Stimulated activated CD8-positive, alpha-beta memory T cell treated with anti-CD3 and anti-CD28 coated beads, Interleukin-7, amount 100 ng/mL, for 48 hours (primary cell): ENCODE measurements at places on chromosomes 4 and X.

DNA sequence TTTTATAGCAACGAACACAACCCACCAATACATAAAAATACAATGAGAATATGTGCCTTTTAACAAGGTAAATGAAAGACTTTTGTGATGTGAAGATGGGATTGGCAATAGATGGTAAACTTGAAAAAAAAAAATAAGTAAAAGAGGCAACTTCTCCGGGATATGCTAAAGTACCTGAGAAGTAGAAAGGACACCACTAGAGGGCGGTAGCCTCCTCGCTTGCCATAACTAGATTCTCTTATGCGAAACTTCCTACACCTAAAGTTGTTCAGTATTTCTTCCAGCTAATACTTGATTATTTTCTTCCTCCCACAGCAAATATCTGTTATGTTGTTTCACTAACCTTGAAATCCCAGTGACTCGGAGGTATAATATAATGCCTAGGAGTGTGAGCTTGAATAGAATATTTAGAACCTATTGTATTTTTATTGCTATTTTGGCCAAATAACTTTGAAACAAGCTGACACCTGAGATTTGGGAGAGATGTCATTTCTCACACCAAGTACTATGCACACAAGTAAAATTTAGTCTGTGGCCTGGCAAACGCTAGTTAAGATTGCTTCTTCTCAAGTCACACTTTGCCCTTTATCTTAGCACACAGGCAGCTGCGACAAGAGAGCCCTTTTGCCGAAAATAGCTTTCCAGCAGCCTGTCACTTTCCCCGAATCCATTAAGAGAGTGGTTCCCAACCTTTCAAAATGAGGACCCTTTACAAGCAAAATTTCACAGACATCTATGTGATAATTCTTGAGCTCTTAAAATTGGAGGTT lies 44.9 kb upstream of the PDLIM5 start:
- peak; percentile 26 for DNase-seq

DNA sequence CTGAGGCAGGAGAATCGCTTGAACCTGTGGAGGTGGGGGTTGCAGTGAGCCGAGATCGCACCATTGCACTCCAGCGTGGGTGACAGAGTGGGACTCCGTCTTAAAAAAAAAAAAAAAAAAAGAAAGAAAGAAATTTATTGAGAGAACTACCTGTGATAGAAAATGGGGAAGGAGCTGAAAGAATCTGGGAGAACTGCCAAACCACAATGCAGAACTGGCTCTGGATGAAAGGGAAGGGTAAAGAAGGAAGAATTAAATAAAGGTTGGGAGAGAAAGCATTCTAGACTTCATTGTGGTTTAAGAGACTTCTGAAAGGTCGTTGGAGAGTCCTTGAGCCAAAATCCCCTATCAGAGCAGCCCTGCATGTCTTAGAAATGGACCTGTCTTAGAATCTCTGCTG lies 567.9 kb upstream of the HTR2C start:
- no peak for DNase-seq

DNA sequence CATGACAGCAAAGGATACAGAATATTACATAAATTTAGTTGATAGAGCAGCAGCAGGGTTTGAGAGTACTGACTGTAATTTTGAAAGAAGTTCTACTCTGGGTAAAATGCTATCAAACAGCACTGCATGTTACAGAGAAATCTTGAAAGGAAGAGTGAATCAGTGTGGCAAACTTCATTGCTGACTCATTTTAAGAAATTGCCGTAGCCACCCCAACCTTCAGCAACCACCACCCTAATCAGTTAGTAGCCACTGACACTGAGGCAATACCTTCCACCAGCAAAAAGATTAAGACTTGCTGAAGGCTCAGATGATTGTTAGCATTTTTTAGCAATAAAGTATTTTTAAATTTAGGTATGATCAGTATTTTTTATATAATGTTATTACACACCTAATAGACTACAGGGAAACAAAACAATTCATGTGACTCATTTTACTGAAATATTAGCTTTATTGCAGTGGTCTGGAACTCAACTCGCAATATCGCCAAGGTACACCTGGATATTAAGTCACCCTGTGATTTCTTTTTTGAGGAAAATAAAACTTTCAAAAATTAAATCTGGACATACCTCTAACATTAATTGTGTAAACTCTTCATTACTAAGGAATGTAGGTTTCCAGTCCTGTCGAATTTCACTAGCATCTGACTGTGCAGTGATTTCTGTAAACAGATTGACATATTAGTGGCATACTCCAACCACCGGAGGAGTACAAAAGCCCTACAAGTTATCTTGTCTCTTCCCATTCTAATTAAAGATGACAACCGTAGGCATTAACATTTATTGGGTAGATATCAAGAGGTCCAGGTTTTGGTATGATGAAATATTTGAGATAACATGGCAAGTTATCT lies 71.1 kb downstream of the CLOCK start:
- DNase-seq: no peak

GRCh38 chrX:10892621-10893225 lies 218.4 kb upstream of the HCCS start:
- DNase-seq: no peak

GRCh38 chrX:120365320-120365719 lies 3.4 kb downstream of the ATP1B4 start:
- DNase-seq: peak; percentile 11

GRCh38 chr4:159269956-159270355 lies 167.1 kb downstream of the RAPGEF2 start:
- no peak for DNase-seq

GRCh38 chrX:54807524-54808108 lies at the start of gene MAGED2:
Gene MAGED2, plus strand, starts transcription at chrX:54807745. Its CDS starts 1,587 bp downstream, at chrX:54809332.
- DNase-seq: no peak
